ENCODE measurements at places on chromosomes 2 and 18.

- no peak for DNase-seq
Observed at GRCh38 chr2:20723543-20723942, 56.6 kb downstream of the GDF7 start.

DNA sequence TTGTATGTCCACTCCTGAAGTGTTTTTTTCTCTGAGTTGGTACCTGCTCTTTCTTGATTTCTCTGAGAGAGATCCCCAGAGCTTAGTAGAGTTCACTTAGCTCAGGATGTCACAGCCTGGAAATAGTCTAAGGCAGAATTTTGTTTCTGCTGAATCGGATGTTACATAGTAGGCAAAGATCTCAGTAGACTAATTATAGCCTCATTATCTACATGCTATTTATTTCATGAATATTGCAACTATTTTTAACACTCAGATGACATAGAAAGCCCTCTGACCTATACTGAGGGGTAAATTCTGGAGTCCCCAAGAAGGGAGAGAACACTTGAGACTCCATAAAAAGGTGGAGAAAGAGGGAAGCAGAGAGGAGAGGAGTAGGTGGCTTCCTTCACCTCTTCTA lies 160.2 kb downstream of the FHOD3 start:
- DNase-seq = no peak

DNA sequence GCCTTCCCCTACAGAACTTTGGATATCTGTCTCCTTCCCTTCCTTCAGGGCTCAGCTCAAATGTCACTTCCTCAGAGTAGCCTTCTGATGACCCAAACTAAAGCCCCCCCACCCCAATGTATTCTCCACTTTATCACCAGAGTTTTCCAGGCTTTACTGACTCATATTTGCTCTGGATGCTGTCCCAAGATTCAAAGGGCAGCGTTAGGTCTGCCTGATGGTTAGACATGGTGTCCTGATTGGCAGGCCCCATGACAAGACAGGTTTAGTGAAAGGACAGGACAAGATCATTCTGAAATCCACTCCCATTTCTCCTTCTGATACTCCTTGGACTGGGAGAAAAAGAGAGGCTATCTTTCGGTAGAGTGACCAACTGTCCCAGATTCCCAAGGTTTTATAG lies 22.6 kb upstream of the RPIA start:
- no peak for DNase-seq

- no peak for DNase-seq
Observed at GRCh38 chr2:170423919-170424318, 246.0 kb downstream of the MYO3B start.

- DNase-seq = no peak
Observed at GRCh38 chr2:166545473-166545872, 51.4 kb upstream of the SCN7A start.
